ENCODE measurements at places on chromosomes 12 and 14.

- no peak for DNase-seq
These were observed 62.5 kb upstream of the FKBP4 start for GRCh38 chr12:2732290-2732689.

DNA sequence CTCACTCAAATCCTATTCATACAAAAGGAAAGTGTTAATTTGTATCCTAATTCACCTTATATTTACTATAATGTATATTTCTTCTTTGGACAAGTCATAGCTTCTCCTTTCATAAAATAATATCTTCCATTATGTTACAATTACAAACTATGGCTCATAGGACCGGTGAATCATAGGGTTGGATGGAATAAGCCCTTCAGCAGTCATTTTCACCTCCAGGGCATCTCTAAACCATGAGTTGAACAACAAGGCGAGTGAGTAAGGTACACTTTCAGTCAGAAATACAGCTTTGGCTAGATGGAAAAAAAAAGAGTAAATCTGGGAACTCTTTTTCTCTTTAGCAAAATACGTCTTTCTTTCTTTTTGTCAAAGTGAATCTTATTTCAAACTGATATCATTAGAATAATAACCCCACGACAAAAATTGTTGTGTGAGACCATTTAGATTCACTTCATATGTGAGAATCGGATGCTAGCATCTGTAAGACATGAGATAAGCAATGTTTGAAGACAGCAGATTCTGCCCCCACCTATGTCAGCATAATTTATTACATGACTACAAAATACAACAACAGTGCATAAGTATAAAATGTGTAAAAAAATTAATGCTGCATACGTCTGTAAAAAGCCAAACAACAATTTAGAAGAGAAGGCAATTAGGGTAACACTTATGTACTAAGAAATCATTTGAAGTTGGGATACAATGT, 184.4 kb upstream of the SLC38A2 start:
- no peak for DNase-seq

- no peak for DNase-seq
These were observed 13.2 kb downstream of the NUAK1 start for GRCh38 chr12:106125351-106126095.

DNA sequence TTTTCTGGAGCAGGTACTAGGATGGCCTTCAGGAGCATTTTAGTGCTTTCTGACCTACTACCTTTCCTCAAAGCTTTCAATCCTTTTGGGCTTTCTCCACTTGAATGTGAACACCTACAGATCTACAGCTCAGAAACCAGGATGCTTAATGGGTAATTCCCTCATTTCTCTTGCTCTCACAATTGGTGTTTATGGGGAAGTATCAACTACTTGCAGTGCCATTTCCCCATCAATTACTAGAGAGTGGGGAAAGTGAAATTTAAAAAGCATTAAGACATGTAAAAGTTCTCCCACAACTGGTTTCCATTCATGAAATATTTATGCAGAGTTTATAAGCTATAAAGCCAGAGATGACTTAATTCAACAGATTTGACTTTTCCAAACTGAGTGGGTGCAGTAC, 2.1 kb upstream of the YY1 start:
- DNase-seq, result no peak

DNA sequence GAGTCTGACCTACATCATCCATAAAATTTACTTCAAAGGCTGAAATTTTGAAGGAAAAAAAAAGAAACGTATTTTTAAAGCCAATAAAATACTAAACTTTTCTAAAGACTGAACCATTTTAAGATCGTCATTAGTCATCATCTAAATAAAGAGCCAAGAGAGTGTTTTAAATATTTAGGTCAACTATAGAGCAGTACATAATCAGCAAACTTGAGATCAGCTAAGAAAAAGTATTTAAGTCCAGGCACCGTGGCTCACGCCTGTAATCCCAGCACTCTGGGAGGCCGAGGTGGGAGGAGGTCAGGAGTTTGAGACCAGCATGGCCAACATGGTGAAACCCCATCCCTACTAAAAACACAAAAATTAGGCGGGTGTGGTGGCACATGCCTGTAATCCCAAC, 35.5 kb downstream of the HECTD1 start:
- DNase-seq, result no peak

GRCh38 chr14:80538633-80539375, 327.5 kb upstream of the DIO2 start:
- no peak for DNase-seq

- peak; percentile 29 for DNase-seq
These were observed 6.2 kb upstream of the DYRK4 start for GRCh38 chr12:4555804-4556203.
